T-helper 1 cell (primary cell): ENCODE measurements at places on chromosomes 5 and 9.

- no peak for DNase-seq
Observed at GRCh38 chr5:88664645-88665044, 218.3 kb downstream of the MEF2C start.

DNA sequence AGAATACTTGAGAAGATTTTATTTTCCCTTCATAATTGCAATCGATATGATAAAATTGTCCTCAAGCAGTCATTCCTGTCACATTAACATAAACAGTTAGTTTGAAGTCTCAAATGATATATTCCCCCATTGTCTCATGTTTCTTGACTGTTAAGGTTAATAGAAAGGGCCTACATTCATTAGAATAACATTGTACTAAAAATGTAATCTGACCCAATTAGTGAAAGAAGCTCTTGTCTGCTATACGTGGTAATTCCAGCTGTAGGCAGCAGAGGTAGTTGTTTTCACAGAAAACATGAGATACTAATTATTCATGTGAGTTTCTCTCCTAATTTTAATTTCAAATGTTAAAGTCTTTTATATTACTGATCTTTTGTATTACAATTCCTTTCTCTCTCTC, 25.9 kb upstream of the AP3B1 start:
- no peak for DNase-seq

- peak; percentile 32 for DNase-seq
Observed at GRCh38 chr5:135944967-135945560, 9.7 kb downstream of the LECT2 start.

DNA sequence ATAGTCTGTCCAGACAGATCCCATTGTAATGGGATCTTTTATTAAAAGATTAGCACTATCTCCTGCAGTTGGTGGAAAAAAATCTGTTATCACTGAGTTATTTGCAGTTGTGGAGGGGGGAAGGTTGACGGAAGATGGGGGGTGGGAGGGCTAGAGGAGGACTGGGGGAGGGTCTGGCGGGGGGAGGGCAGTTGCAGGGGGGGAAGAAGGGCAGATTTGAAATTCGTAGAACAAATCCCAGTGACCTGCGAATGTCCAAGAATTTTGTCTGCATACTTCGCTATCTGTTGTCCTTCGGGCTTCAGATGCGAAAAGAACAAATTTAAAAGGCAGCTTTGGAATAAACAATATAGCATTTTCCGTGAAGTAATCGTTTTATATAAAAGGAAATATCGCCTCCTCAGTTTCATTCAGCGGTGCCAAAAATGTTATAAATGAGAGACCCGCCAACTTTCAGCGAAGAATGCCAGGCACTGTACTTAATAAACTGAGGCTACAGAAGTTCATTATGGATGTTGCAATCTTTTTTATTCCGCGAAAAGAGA, 1.3 kb upstream of the FST start:
- no peak for DNase-seq

GRCh38 chr5:132673939-132674630, at the start of gene IL4:
Gene IL4, plus strand, starts transcription at chr5:132673989. Its CDS starts 62 bp downstream, at chr5:132674051.
- DNase-seq: no peak
